Thoracic aorta (tissue), 2 donors: ENCODE measurements at places on chromosomes 3 and 15.
A peak's percentile ranks its signal among the peaks of the same experiment; 100 is the strongest.

DNA sequence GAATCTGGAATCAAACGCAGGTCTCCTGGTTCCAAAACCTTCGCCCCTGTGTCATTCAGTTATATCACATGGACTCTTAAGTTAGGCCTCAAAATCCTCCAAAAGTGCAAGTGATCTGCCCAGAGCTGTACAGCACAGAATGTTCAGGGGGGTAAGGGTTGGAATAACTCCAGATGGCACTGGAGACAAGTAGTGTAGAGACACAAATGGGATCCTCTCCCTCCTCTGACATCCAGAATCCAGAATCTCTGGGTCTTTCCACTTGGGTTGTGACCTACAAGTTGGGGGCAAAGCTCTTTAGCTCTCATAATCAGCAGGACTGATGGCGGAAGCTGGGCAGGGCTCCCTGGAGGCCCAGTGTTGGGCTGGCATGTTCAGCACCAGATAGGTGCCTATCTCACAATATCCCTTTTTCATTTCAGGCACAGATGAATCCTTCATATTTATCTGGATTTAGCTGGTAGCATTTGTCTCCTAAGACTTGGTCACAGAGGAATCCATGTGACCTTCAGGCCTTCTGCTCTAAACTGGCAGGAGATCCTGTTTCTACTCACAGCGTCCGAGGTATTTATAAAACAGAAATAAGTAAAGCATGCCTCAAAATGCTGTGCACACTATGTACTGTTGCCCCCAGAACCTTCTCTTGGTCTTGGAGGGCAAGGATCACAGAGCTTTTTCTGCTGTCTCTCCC, 15.4 kb downstream of the ABHD2 start:
- no peaks in the 10 kb centered on the region for H3K36me3 ChIP-seq
- H3K27me3 ChIP-seq, result no peaks in the 10 kb centered on the region
- peaks cover 52% of the 10 kb centered on the region for H3K4me1 ChIP-seq
- no peak overlapping the region for H3K4me3 ChIP-seq
- peak overlapping the region; percentile 93 for H3K27ac ChIP-seq
- no peak for DNase-seq

DNA sequence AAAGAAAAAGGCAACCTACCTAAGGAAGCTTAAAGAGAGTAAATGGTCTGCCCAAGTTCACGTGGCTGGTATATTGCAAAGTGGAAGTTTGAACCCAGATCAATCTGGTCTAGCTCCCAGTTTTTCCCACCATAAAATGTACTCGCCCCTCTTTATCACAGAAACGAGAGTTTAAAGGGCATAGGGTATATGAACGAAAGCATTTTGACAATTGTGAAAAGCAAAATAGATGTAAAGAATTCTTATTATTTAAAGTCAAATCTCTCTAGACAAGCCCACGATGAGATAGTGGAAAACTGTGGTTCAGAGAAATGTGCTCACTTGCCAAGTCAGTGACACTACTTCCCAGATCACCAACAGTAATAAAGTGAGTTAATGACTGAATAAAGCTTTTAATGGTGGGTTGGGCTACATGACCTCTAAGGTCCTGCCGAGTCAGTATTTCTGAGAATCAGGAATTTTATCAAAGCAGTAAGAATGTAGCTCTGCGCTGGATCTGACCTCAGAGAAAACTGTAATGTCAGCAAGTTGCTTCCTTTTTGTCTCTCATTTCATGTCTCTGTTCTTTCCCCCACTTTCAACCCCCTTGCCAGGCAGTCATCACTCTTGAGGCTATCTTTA, 23.3 kb upstream of the NEO1 start:
- H3K4me1 ChIP-seq, result no peaks in the 10 kb centered on the region
- no peak for DNase-seq
- no peak overlapping the region for H3K27ac ChIP-seq
- no peak overlapping the region for H3K4me3 ChIP-seq
- no peaks in the 10 kb centered on the region for H3K27me3 ChIP-seq

DNA sequence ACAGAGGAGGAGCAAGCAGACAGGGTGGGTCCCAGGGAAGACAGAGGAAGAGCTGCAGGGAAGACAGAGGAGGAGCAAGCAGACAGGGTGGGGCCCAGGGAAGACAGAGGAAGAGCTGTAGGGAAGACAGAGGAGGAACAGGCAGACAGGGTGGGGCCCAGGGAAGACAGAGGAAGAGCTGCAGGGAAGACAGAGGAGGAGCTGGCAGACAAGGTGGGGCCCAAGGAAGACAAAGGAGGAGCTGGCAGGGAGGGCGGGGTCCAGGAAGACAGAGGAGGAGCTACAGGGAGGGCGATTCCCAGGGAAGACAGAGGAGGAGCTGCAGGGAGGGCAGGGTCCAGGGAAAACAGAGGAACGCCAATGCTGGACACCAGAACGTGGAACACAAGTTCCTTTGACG, 66.5 kb downstream of the PLXNA1 start:
- H3K27me3 ChIP-seq, result no peaks in the 10 kb centered on the region
- peaks cover 8% of the 10 kb centered on the region for H3K4me1 ChIP-seq
- no peak overlapping the region for H3K4me3 ChIP-seq
- DNase-seq, result no peak

- no peaks in the 10 kb centered on the region for H3K27me3 ChIP-seq
- no peak overlapping the region for H3K27ac ChIP-seq
- no peak for DNase-seq
These were observed 85.7 kb downstream of the CRYGS start for GRCh38 chr3:186458306-186459107.
